HT1080 (cell line): ENCODE measurements at places on chromosomes 3 and 15.

GRCh38 chr15:36449084-36449661 lies 130.3 kb upstream of the CDIN1 start:
- no peak for DNase-seq

DNA sequence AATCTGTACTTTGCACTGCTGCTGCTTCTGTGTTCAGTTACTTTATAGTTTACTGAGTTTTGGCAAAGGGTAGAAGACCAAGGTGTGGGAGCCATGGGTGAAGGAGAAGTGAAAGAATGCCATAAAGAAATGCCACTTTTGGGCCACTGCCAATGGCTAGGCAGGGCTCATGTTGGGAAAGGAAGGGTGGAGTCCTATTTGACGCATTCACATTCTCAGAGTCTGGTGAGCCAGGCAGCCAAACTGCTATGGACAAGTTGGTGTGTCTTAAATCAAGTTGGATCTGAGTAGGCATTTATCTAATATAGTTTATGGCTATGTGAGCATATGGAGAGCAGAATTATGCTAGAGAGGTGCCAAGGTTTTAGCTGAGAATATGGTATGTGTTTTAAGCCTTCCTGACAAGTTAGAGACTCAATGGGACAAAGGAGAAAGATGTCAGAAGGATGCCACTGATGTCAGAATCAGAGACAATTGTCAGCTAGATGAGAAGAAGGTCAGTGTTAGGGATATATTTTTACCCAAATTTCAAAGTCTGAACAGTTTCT lies 296.1 kb downstream of the AGBL1 start:
- DNase-seq = peak; percentile 50

DNA sequence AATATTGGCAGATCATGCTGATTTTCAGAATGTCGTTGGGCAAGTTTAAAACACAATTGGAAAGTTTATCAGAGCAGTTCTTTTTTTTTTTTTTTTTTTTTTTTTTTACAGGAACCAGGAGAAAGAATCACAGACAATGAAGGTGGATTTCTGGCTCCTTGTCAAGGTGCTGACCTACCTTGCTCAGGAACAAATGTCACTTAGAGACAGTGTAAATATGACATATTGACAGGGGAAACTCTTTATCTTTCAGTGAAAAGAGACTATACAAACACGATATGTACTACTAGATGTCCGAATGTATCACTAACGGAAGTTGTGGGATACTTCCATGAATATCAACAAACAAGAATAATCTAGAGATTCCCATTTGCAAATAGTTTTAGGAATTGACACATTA lies 237.3 kb downstream of the FMN1 start:
- no peak for DNase-seq

- peak; percentile 35 for DNase-seq
Measured at GRCh38 chr3:12870942-12871341, 29.6 kb upstream of the RPL32 start.

GRCh38 chr3:188853856-188854771 lies 317.7 kb upstream of the TPRG1 start:
- DNase-seq = no peak

DNA sequence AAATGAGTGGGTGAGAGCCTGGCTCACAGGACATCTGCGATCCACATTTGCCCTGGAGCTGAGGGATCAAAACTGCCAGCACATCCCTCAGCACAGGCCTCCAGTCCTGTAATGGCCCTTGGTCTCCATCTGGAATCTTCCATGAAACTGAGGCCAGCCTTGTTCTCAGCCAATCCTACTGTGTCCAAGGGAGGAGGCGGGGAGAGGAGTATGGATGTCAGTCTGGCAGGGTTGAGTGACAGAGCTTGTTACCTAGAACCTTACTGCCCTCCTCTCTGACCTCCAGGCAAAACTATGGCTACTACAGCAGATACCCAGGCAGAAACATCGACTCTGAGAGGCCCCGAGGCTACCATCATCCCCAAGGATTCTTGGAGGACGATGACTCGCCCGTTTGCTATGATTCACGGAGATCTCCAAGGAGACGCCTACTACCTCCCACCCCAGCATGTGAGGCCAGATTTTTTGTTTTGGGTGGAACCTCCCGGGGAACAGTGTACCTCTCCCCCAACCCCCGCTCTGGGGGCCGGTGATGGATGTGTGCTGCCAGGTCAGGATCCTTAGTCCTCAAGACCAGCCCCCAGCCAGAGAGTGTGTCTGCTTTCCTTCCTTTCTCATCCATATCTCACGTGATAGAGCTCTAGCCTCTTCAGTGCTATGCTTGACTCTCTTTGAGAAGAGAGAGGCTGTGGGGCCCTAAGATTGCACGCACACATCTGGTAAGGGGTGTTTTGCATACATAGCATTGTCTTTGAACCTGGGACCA lies 41.3 kb downstream of the CHDH start:
- DNase-seq = peak; percentile 47

- no peak for DNase-seq
Measured at GRCh38 chr3:112304611-112305010, 10.6 kb upstream of the SLC9C1 start.

- no peak for DNase-seq
Measured at GRCh38 chr15:42929306-42929848, 8.8 kb upstream of the TTBK2 start.

DNA sequence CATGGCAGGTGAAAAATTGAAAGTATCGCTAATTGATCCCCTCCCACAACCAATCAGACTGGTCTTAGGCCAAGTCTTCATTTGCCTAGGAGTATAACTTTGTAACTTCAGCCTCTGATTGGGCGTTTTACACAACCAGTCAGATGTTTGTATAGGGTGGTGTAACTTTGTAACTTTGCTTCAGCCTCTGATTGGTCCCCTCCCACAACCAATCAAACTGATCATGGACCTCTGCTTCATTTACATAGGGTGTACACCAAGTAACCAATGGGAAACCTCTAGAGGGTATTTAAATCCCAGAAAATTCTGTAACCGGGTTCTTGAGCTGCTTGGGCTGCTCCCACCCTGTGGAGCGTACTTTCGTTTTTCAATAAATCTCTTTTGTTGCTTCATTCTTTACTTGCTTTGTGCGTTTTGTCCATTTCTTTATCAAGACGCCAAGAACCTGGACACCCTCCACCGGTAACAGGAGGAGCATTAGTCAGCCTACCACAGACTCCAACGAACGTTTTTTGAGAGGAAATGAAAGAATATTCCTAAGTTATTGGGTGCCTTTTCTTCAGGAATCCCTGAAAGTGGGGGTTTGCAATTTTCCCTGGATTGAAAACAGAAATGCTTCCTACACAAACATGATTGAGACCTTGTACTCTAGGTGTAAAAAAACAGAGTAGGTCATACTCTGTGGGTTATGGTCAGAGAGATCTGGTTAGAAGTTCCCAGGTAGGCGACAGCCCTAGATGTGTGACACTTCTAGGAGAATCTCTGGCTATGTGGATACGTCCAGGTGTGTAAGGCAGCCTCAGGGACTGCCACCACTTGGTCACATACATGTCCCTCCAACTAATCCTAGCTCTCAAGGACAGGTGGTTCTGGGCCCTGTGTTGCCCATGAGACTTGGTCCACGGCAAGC lies 5.5 kb upstream of the SACM1L start:
- DNase-seq = peak; percentile 35

DNA sequence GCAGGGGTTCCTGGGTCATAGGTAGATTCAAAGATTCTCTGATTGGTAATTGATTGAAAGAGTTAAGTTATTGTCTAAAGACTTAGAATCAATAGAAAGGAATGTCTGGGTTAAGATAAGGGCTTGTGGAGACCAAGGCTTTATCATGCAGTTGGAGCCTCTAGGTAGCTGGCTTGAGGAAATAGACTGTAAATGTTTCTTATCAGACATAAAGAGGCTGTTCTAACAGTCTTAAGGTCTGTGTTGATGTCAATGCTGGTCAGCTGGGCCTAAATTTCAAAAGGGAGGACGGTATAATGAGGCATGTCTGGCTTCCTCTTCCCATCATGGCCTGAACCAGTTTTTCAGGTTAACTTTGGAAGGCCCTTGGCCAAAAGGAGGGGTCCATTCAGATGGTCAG lies 48.9 kb downstream of the GASK1A start:
- DNase-seq = no peak

GRCh38 chr3:114447545-114447944 lies 153.7 kb downstream of the TIGIT start:
- DNase-seq = no peak

- DNase-seq = no peak
Measured at GRCh38 chr3:55964491-55964985, 477.4 kb upstream of the WNT5A start.

GRCh38 chr3:37906734-37907282 lies 45.1 kb downstream of the CTDSPL start:
- no peak for DNase-seq

- peak; percentile 85 for DNase-seq
Measured at GRCh38 chr15:57323806-57324589, 52.3 kb upstream of the CGNL1 start.

- no peak for DNase-seq
Measured at GRCh38 chr3:62479326-62479725, 106.0 kb upstream of the FEZF2 start.

DNA sequence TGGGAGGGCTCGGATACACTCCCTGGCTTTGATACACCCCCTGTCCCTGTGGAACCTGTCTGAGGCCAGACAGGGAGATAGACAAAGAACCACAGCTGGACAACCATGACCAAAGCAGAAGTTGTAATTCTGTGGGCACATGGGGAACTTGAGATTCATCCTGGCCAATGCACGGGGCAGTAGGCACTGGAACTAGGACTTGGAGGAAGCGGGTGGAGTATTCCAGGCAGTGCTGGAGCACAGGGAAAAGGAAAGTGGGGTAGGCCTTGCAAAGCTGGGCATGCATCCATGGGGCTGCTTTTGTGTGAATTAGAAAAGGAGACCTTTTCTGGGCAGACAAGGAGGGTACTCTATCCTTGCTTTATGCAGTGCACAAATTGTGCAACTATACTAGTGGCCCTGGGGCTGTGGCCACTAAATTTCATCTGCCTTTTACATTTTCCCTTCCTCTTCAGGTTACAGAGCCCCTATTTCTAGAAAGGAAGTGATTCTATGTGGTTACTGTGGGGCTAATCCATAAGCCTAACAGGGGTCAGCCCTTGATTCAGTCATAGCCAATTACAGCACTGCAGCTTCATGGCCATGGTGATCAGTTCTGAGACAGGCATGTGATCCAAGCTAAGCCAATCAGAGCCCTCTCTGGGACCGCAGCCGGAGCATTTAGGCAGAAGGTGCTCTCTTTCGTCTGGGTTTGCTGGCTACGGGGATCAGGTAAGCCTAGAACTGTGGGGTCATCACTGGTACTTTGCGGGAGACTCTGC lies 21.0 kb downstream of the CRABP1 start:
- no peak for DNase-seq

GRCh38 chr3:141266186-141266585 lies 34.6 kb downstream of the PXYLP1 start:
- no peak for DNase-seq

DNA sequence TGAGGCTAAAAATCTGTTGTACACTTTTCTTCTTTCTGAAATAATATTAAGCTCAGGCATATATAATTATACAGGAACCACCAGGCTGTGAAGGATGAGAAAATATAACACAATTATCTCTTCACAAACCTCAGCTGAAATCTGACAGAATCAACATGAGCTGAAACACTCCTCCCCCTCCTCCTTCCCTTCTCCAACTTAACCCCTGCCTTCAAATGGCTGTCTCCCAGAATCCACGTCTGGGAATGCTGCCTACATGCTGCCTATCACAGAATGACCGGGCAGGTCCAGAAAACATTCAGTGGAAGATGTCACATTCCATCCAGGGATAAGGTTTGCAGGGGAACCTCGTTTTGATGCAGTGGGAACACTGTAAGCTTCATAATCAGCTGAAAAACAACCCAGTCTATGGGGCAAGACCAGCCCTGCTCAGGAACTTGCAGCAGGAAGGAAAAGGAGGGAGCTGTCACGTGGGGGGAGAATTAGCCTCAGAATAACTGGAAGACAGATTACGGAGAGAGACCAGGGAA lies 44.0 kb upstream of the SEMA6D start:
- DNase-seq = no peak

DNA sequence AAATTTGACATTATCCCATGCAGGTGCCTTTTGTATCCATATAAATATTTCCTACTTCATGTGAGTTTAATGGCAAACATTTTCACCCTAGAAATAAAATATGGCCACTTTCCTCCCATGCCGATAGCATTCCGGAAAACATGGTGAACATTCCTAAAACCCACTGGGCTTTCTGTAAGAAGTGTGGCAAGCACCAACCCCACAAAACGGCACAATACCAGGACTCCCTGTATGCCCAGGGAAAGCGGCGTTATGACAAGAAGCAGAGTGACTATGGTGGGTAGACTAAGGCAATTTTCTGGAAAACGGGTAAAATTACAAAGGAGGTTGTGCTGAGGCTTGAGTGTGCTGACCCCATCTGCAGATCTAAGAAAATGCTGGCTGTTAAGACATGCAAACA lies 7.6 kb downstream of the ANXA2 start:
- peak; percentile 16 for DNase-seq

DNA sequence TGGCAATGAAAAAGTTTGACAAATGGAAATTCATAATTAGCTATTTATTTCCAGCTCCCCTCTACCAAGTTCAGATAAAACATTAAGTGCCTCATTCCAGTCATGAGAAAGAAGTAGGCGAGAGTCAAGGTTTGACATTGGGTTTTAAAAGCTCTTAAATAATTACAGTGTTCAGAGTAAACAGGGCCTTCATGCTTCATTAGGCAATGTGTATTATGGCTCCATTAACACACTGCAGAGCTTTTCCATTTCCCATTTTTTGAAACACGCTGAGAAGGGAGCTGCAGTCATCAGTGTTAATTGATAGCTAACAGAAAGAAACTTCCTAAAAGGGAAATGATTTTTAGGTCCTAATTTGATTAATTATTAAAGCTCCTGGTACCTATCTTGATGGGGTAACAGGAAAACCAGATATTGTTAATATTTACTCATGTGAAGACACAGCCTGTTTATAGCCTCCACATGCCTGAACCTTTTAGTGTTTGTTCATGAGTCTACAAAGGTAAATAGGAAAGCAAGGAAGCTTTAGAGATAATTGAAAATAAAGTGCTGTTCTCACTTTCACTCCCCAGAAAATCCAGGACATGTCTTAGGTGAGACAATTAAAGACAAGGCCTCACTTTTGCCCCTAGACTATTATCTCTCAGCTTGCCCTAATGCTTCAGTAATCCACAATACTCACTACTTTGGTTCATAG lies 28.7 kb downstream of the SST start:
- DNase-seq = no peak

DNA sequence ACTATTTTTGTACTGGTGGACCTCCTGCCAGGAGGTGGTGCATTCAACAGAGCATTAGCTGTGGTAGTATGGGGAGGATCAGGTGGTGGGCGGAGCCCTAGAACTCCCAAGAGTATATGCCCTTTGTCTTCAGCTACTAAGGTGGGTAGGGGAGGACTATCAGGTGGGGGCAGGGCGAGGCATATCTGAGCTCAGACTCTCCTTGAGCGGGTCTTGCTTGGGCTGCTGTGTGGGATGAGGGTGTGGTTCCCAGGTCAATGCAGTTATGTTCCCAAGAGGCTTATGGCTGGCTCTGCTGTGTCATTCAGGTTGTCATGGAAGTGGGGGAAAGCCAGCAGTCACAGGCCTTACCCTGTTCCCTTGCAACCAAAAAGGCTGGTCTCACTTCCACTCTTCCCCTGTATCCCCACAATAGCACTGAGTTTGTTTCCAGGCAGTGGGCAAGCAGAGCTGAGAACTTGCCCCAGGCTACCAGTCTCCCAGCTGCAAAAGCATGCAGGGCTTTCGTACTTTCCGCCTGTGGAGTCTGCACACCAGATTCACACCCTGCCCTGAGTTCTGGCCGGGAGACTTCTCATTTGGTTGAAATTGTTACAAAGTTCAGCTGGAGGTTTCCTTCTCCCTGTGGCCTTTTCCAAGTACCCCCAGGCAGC lies 93.7 kb upstream of the DPPA4 start:
- no peak for DNase-seq
